Bladder microvascular endothelial cell (primary cell): ENCODE measurements at places on chromosomes 11 and 22. TPM values are rescaled to one million over a fixed set of nuclear protein-coding genes. Genes with fewer than 3 reads are reported as not detected.

SAA2 gene
- not detected in 2 replicates for total RNA-seq

IL10RA gene
- total RNA-seq = under 0.01 TPM in 1 of 2 replicates, not detected in the other

F2 gene
- not detected in 2 replicates for total RNA-seq

C22orf42 gene
- total RNA-seq = not detected in 2 replicates

TNNT3 gene
- 2.1 TPM in 1 of 2 replicates, not detected in the other for total RNA-seq

NFAM1 gene
- not detected in 2 replicates for total RNA-seq

POU2AF3 gene
- total RNA-seq = not detected in 2 replicates

DHCR7 gene
- total RNA-seq = 34.0 and 39.6 TPM in 2 replicates

MFNG gene
- 82.4 and 129 TPM in 2 replicates for total RNA-seq

FADS1 gene
- total RNA-seq = 35.7 and 38.7 TPM in 2 replicates

FREY1 gene
- 0.44 and 0.49 TPM in 2 replicates for total RNA-seq

DGCR6 gene
- 1.3 and 3.2 TPM in 2 replicates for total RNA-seq

PPP1CA gene
- 195 and 241 TPM in 2 replicates for total RNA-seq

MMP1 gene
- 32.1 and 734 TPM in 2 replicates for total RNA-seq

OR52I1 gene
- total RNA-seq = not detected in 2 replicates

PATL1 gene
- total RNA-seq = 4.0 and 15.9 TPM in 2 replicates

OOSP4A gene
- total RNA-seq = not detected in 2 replicates

CYTH4 gene
- total RNA-seq = 0.06 TPM in 1 of 2 replicates, not detected in the other

SCN3B gene
- 0.16 and 2.3 TPM in 2 replicates for total RNA-seq

CST6 gene
- 0.49 and 1.1 TPM in 2 replicates for total RNA-seq

DERL3 gene
- 0.38 and 0.49 TPM in 2 replicates for total RNA-seq

RTN4RL2 gene
- 0.19 TPM in 1 of 2 replicates, not detected in the other for total RNA-seq

CCDC73 gene
- total RNA-seq = 0.06 TPM in 1 of 2 replicates, not detected in the other

IL18 gene
- total RNA-seq = 0.13 and 0.16 TPM in 2 replicates

UBQLNL gene
- total RNA-seq = not detected in 2 replicates

SAA4 gene
- total RNA-seq = not detected in 2 replicates

MMP12 gene
- total RNA-seq = not detected in 2 replicates

TENM4 gene
- total RNA-seq = 0.13 TPM in 1 of 2 replicates, not detected in the other

RIMBP3C gene
- not detected in 2 replicates for total RNA-seq

UCP2 gene
- total RNA-seq = 0.97 and 4.3 TPM in 2 replicates

KRTAP5-2 gene
- total RNA-seq = not detected in 2 replicates

LMNTD2 gene
- 1.2 and 1.8 TPM in 2 replicates for total RNA-seq

GLYATL2 gene
- total RNA-seq = 0.31 TPM in 1 of 2 replicates, not detected in the other

PANX3 gene
- total RNA-seq = not detected in 2 replicates

PTPRCAP gene
- total RNA-seq = 0.49 and 1.1 TPM in 2 replicates

OR51B4 gene
- total RNA-seq = not detected in 2 replicates

SEC14L6 gene
- 0.13 TPM in 1 of 2 replicates, not detected in the other for total RNA-seq
